ENCODE measurements at places on chromosomes 7 and 10. TPM values are rescaled to one million over a fixed set of nuclear protein-coding genes. Genes with fewer than 3 reads are reported as not detected.
A peak's percentile ranks its signal among the peaks of the same experiment; 100 is the strongest.

- H3K36me3 ChIP-seq = no peaks in the 10 kb centered on the region
- no peaks in the 10 kb centered on the region for H3K4me1 ChIP-seq
- H3K27ac ChIP-seq = no peak overlapping the region
- peaks cover 65% of the 10 kb centered on the region for H3K27me3 ChIP-seq
- peak; percentile 57 for DNase-seq
Observed at GRCh38 chr7:19119870-19120486, 2.5 kb upstream of the TWIST1 start.

DNA sequence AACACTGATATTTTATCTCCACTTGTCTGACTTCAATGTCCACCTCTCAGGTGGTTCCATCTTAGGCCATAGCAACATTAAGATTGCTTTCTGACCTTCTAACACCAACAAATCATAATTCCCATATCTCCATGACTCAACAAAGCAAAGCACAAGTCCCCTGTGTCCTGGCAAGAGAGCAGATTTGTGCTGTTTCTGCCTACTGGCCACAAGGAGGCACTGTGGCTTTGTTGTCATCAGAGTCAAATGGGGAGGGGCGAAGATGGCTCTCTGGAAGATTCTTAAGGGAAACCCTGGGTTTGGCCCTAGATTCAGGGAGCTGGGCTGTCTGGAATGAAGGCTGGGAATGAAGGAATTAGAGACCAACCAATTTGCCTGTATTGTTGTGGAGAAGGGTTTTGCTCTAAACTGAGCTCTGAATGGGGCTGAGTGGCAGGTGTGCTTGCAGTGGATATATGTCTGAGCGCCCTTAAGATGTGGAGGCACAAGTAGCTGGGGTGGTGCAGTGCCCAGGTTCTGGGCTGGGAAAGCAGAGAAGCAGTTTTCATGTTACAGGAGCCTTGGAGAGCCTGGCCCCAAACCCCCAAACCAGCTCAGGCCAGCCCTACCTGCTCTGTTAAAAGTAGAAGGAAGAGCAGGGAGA, 154.8 kb upstream of the PRSS58 start:
- H3K27ac ChIP-seq = no peak overlapping the region
- no peaks in the 10 kb centered on the region for H3K27me3 ChIP-seq
- peak; percentile 81 for DNase-seq
- no peak overlapping the region for H3K4me3 ChIP-seq

DNA sequence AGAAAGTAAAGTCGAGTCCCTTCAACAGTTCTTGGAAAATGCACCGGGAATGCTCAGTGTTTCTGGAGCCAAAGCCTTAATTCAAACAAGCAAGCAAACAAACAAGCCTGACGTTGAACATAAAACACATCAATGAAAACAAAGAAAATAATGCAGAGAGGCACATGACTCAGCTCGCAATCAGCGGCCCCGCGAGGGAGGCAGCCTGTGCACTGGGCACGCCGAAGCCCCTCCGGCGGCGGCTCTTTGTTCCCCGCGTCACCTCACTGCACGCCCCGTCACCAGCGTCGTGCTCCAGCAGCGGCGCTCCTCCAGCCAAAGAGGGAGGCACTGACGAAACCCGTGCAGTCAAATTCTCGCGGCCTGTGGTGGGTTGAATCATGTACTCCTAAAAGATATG, 151.5 kb downstream of the DNAJB6 start:
- no peaks in the 10 kb centered on the region for H3K27me3 ChIP-seq
- no peak overlapping the region for H3K27ac ChIP-seq
- H3K36me3 ChIP-seq = no peaks in the 10 kb centered on the region
- no peak overlapping the region for H3K4me3 ChIP-seq
- H3K4me1 ChIP-seq = no peaks in the 10 kb centered on the region
- peak; percentile 39 for DNase-seq

DNA sequence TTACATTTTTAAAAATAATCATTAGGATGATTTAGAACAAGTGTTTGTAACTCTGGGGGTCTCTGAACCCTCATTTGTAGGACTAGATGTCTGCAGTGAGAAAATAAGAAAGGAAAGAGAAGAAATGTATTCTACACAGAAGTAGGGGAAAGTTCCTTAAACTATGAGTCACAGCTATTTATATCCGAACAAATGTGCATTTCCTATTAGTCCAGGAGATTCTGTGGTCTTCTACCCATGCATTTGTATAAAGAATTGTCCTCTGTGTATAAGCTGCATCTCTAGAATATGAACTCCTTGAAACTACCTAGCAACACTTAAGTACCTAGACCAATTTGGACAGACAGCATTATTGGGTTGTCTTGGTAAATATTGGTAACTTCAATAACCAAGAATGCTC, 15.9 kb upstream of the CD36 start:
- H3K27ac ChIP-seq = no peak overlapping the region
- DNase-seq = no peak
- H3K4me3 ChIP-seq = no peak overlapping the region
- no peaks in the 10 kb centered on the region for H3K36me3 ChIP-seq

DNA sequence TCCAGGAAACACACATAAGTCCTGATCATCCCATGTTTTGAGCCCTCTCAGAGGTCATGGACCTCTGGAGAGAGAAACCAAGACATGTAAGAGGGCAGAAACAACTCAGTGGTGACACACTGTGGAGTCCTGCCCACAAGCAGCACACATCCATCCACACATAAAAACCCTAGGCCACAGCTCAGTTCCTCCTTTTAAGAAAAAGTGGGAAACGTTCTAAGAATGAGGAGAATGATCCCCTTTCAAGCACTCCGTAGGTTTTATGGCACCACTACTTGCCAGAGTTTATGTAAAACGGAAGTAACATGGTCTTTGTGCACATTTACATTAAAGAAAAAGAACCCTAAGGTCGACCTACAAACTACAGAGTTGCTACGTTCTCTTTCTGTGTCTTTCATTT, 19.9 kb downstream of the ATAD1 start:
- H3K27me3 ChIP-seq = no peaks in the 10 kb centered on the region
- no peaks in the 10 kb centered on the region for H3K4me1 ChIP-seq
- H3K27ac ChIP-seq = no peak overlapping the region
- peaks cover 90% of the 10 kb centered on the region for H3K36me3 ChIP-seq
- no peak for DNase-seq
- no peak overlapping the region for H3K4me3 ChIP-seq

GRCh38 chr7:151226560-151226874, 488 bp downstream of the ABCF2 start:
- no peak overlapping the region for H3K27ac ChIP-seq
- no peak for DNase-seq
- H3K4me1 ChIP-seq = peaks cover 11% of the 10 kb centered on the region
- H3K27me3 ChIP-seq = no peaks in the 10 kb centered on the region

GRCh38 chr7:152344253-152344652, 91.5 kb downstream of the KMT2C start:
- no peak for DNase-seq
- H3K4me1 ChIP-seq = no peaks in the 10 kb centered on the region
- no peaks in the 10 kb centered on the region for H3K27me3 ChIP-seq
- H3K27ac ChIP-seq = no peak overlapping the region

The CFAP46 gene
- 9.4 TPM for total RNA-seq

The HKDC1 gene
- 0.07 TPM for total RNA-seq

The HPSE2 gene
- total RNA-seq = 0.12 TPM

The BAG3 gene
- total RNA-seq = 16.0 TPM

The MRPS17 gene
- total RNA-seq = 21.4 TPM

Measured in endodermal cell (in vitro differentiated cells).